NCI-H1417 (cell line): ENCODE measurements at places on chromosomes 5 and 9.

- peak; percentile 75 for DNase-seq
These were observed 4.8 kb upstream of the ST6GALNAC4 start for GRCh38 chr9:127921557-127922120.

GRCh38 chr5:14492331-14492964 lies 89.1 kb upstream of the OTULINL start:
- no peak for DNase-seq

- DNase-seq: no peak
These were observed 136.2 kb downstream of the ALDH1A1 start for GRCh38 chr9:72816666-72817065.

- no peak for DNase-seq
These were observed 39.6 kb upstream of the TRIM32 start for GRCh38 chr9:116647515-116647809.
